HCT116 (cell line): ENCODE measurements at places on chromosomes 1 and 21.

GRCh38 chr1:226965581-226966440 lies 25.7 kb downstream of the COQ8A start:
- DNase-seq: no peak

- no peak for DNase-seq
These were observed 46.2 kb upstream of the SSX2IP start for GRCh38 chr1:84736445-84736844.

DNA sequence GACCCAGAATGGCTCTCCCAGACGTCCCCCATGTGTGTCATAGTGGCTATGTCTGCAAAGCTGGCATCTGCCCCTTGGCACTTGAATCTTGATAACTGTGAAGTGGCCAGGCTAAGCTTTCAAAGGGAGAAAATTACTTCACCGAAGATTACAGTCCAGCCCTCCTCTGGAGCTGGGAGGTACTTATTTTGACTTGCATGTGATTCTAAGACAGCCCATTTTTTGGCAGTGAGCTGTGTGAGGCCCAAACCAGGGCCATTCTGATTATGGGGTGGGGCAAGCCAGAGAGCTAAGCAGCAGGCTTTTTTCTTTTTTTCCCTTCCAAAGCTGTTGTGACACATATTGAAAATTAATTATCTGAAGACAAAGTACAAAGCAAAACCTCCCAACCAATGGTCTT lies 42.1 kb upstream of the C8B start:
- no peak for DNase-seq

GRCh38 chr1:19003371-19004290 lies 47.2 kb upstream of the IFFO2 start:
- no peak for DNase-seq

DNA sequence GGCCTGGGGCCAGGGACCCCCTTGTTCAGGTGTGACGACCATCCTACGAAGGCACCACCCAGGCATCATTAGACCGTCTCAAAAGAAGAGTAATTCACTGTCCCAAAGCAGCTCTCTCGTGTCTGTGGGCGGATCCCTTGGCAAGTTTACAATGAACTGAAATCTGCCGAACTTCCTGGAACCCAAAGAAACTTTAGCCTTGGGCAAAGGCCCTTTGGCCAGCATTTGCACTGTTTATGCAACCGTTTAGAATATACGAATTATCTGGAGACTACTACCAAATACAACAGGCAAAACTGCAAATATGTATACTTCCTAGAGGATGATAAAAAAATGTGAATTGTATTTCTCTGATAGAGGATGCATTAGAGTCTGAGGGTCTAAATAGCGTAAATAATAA lies 1.4 kb upstream of the SOD1 start:
- DNase-seq: no peak
